Activated effector memory CD4-positive, alpha-beta T cell treated with Interleukin-2 at 50 U/mL for 16 hours (primary cell): ENCODE measurements at places on chromosomes 2 and 18.

DNA sequence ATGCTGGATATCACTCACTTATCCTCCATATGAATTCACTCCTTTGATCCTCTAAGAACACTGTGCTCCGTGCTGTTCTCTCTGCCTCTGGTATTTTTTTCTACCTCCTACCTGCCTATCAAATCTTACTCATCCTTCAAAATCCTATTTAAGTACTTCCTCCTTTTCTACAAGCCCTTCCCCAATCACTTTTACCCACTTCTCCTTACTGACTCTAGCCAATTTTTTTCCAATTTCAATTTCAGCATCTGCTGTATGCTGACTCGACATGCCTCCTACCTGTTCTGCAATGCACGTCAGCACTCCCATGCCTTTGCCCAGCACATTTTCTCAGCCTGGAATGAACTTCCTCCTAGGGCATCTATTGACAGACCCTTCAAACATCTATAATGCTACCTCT lies 37.3 kb upstream of the LNPK start:
- DNase-seq = no peak

DNA sequence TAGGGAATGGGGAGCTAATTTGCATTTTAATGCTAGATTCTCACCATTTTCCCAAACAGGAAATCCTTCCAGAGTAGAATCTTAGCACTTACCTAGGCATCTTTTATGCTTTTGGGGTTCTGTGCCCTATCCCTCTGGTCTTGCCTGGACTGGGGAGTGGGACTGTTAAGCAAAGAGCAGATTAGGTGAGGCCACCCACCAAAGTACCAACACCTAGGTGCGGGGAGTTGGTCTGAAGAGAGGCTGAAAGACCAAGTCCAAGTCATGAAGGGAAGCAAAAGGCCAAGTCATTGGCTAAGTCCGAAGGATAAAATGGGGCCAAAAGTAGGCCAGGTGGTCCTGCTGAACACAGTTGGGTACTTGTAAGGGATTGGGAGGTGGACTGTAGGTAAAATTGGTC lies 86.7 kb downstream of the FAM168B start:
- no peak for DNase-seq

- no peak for DNase-seq
Observed at GRCh38 chr2:154673694-154674093, 24.8 kb upstream of the KCNJ3 start.

DNA sequence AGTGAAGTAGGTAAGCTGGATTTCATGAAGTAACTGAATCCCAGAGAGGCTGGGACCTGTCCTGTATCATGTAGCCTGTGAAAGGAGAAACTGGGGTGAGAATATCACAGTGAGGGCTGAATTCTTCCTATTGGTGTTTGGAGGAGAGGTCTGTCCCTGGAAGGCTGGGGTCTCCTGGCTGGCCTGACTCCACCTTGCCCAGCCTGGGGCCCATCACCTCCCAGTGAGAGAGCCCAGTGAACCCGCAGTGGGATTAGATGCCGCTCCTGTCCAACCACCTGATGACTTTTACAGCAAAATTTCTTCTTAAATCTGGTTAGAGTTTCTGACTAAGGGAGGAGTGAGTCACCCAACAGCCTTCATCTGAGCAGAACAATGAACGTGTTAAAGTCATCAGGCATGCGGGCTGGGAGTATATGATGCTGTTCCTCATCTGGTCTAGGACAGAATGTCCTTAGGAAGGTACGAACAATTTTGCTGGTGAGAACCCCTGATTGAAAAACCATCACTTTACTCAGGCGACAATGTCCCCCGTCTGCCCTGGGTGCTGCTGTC lies 152.9 kb downstream of the LPIN1 start:
- no peak for DNase-seq
